Cardiac septum (tissue), 1 donor: ENCODE measurements at places on chromosomes 5 and 9. TPM values are rescaled to one million over a fixed set of nuclear protein-coding genes. Genes with fewer than 3 reads are reported as not detected.

- no peak for DNase-seq
Measured at GRCh38 chr5:126438267-126438666, 15.1 kb downstream of the GRAMD2B start.

GRCh38 chr9:93132287-93132927, 1.6 kb downstream of the NINJ1 start:
- DNase-seq, result peak; percentile 89

DNA sequence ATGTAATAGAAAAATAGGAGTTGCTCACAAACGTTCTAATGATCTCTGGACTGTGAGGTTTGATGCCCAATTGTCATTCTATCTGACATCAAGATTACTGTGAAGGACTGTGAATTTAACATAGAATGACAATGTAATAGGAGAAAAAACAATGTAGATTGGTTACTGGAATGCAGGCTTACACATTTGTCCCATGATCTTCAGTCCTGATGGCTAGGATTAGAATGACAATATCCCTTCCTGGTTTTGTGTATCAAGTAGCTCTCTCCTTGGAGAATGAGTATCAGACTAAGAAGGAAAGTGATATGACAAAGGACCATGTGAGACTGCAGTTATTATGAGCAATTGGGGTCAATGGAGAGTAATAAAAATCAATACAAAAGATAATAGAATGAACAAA, 862.2 kb upstream of the C9orf72 start:
- DNase-seq, result no peak

DNA sequence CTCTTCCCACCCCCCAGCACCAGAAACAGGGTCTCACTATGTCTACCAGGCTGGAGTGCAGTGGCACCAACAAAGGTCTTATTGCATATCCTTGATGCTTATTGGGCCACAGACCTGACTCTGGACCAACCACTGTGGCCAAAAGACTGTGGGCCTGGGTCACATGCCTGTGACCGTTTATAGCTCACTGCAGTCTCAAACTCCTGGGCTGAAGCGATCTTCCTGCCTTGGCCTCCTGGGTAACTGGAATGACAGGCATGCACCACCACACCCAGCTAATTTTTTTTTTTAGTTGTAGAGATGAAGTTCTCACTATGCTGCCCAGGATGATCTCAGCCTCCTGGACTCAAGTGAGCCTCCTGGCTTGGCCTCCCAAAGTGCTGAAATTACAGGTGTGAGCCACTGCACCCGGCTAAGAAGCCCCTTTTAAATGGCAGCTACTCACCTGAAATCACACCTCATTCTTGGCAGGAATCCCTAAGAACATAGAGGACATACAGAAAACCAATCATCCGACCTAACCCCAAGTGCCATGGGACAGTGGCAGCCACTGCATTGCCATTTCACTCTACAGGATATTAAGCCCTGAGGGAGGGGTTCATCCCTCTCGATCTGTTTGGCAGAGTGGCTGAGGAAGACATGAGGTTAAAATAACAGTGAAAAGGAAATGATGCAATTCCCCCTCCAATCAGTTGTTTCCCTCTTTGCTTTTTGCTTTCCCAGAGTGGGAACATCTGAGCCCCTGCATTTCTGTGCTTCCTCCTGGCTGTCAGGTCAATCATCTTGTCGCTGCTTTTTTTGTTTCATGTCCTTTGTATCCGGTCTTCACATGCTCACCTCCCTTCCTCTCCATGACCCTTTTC, 74.6 kb downstream of the LRRC70 start:
- DNase-seq, result no peak

DNA sequence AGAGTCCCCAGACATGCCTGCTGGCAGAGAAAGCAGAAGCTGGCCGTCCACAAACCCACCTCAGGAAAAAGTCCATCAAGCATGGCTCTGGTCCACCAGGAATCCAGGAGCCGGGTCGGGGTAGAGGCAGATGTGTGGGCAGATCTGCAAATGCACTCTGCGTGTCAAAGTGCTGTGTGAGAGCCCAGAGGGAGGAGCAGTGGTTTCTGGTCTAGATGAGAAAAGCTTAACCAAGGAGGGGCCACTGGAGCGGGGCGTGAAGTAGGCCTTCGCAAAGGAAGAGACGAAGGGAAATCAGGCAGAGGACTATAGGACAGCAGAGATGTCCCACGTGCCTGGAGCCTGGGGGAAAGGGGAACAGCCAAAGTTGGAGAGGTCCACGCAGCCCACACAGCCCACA, 40.0 kb downstream of the TTLL11 start:
- DNase-seq, result no peak

GRCh38 chr9:129547869-129548570, 72.9 kb downstream of the C9orf50 start:
- DNase-seq, result peak; percentile 55

ACOT12 gene
- total RNA-seq, result not detected

GRCh38 chr9:107067739-107068416, 204.9 kb downstream of the ZNF462 start:
- no peak for DNase-seq

DNA sequence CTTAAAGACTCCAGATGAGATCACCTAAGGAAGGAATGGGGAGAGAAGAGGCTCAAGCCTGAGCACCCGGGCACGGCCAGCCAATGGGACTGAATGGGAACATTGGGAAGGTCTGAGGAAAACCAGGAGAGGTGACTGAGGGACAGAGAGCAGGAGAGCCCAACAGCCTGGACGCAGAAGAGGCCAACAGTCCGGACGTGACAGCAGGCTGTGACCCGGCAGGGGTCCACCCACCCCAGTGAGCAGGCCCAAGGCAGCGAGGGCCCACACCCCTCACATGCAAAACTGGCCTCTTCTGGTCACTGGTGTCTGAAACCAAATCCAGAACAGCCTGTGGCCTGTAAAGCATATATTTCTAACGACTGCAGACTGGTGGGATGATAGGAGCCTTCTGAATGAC, 7.6 kb upstream of the SPTLC1 start:
- DNase-seq, result no peak

- DNase-seq, result no peak
Measured at GRCh38 chr5:67089200-67089725, 107.3 kb downstream of the CD180 start.

DNA sequence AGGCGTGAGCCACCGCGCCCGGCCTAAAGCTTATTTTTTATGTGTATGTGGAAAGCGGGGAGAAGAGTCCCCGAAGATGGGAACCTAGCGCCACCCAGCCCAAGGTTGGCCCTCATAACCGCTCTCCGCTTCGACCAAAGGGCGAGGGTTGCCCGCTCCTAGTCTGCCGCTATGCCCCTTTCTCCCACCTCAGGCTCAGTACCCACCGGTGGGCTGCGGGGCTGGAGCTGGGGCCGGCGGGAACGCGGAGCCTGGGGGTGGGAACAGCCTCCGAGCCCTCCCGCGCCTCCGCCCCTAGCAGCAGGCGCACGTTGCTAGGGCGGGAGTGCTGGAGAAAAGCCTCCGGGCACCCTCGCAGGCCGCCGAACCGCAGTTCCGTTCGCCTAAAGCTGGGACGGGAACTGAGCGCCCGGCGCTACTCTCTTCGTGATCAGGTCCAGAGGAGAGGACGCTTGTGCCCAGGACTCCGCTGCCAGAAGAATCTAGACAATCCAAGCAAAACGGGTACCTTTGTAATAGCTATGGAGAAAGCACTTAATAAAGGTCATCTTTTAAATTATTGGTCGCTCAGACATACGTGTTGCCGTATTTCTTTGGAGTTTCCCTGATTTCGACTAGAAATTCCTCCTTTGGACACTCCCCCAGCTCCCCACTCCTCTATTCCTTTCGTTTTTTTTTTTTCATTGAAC, at the start of gene WDR31:
Gene WDR31, minus strand, starts transcription at position 265 of the 689 bp plus-strand sequence. CDS start 8,253 bp downstream, outside the sequence.
- peak; percentile 96 for DNase-seq

DNA sequence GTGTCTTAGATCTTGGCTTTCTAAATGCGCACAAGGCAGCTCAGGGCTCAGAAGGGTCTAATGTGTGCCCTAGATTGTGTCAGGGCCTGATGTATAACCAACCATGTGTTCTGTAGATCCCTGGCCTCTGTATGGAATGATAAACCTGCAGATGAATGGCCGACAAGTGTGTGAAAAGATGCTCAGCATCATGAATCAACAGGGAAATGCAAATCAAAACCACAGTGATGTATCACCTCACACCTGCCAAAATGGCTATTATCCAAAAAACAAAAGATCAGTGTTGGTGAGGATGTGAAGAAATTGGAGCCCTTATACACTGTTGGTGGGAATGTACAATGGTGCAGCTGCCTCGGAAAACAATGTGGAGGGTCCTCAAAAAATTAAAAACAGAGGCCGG, 489.8 kb downstream of the SEMA5A start:
- no peak for DNase-seq

DNA sequence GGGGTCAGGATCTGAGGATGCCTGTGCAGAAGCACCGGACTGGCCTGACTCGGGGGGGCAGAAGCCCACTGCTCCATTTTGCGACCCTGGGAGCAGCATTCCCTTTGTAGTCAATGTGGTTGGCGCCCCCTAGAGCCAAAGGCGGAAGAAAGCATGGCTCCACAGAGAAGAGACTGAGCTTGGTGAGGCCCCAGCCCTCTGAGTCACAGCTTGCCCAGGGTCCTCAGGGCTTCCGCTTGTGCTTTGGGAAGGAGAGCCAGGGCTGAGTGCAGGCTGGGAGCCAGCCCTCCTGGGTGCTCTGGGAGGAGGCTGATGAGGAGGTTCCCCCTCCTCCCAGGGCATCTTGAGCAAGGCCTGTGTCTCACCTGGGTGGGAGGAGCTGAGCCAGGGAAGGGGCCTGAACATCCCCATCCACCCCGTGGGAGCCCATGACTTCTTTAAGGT, 5.5 kb upstream of the AQP3 start:
- no peak for DNase-seq
